Aorta (tissue), 5 donors: ENCODE measurements at places on chromosomes 4 and X. TPM values are rescaled to one million over a fixed set of nuclear protein-coding genes. Genes with fewer than 3 reads are reported as not detected.

Gene ARHGEF38
- not detected for polyA plus RNA-seq

Gene C4orf51
- not detected for polyA plus RNA-seq

Gene KCND1
- 2.8 TPM for polyA plus RNA-seq

Gene PRDM5
- 4.6 TPM for polyA plus RNA-seq

Gene CSAG3
- polyA plus RNA-seq = not detected
